ENCODE measurements at places on chromosomes 6 and 20.

GRCh38 chr6:170284866-170285469 lies 5.9 kb downstream of the DLL1 start:
- DNase-seq = no peak

GRCh38 chr20:17457588-17458190 lies 73.5 kb downstream of the BFSP1 start:
- DNase-seq = no peak

DNA sequence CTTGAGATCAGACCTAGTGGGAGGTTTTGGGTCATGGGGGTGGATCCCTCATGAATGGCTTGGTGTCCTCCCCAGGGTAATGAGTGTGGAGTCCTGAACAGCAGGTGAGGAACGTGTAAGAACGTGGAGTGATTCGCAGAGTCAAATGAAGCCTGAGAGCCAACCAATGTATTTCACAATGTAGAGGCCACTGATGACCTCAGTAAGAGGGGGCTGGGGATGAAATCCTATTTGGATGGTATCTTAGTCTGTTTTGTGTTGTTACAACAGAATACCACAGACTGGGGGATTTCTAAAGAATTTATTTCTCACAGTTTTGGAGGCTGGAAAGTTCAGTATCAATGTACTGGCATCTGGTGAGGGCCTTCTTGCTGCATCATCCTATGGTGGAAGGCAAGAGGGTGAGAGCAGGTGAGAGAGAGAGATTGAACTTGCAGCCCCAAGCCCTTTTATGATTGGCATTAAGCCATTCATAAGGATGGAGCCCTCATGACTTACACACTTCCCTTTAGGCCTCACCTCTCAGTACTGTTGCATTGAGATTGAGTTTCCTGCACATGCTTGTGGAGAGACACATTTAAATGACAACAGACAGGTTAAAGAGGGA lies 47.3 kb upstream of the HIVEP1 start:
- no peak for DNase-seq

GRCh38 chr6:40355532-40355931 lies 231.6 kb downstream of the LRFN2 start:
- DNase-seq = no peak

DNA sequence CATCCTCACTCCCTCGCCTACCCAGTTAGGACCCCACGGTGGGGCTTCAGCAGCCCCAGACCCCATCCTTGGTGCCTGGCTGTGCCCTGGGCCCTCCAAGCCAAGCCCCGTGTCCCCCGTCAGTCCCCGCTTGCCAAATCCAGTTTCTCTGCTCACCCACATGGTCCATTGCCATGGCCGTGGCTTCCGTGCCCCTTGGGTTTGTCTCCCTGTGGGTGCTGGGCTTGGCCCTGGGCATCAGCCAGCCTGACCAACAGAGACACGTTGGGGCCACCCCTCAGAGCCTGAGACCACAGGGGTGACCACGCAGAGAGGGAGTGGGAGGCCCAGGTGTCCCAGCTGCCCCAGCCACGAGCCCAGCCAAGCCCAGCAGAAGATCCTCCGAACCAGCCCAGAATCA lies 7.7 kb downstream of the SS18L1 start:
- no peak for DNase-seq

DNA sequence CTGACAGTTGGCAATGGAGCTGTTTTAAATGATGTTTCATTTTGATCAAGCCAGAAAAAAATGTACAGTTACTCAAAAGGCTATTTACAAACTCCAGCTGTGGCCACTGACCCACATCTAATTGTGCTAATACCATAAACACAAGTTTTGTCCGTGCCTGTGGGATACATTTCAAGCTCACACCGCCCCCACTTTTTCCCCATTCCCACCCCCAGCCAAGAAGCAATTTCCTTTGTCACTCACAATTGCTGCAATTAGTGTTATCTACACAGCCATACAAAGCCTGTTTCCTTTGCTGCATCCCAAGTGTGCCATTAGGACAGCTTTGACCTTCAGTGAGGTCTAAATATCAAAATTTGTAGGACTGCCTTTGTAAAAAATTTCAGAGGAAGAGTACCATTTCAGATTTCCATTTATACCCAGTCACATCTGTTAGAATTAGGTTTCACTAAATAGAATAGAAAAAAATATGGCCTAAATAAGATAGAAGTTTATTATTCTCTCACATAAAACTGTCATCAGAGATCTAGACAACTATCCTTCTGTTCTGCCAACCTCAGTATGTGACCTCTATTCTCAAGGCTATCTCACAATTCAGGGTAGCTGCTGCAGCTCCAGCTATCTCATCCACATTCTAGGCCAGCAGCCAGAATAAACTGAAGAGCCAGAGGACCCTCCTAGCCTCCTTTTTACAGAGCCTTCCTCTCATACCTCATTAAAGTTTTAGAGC lies 202.6 kb downstream of the NFATC2 start:
- no peak for DNase-seq

- DNase-seq = no peak
Measured at GRCh38 chr6:15426395-15426794, 180.5 kb downstream of the JARID2 start.

All from activated naive CD4-positive, alpha-beta T cell treated with anti-CD3 and anti-CD28 coated beads, Interleukin-2, amount 10 ng/mL, durations not matched to agents 7 days and 5 days (primary cell).